ENCODE measurements at places on chromosomes 12 and 14.
A peak's percentile ranks its signal among the peaks of the same experiment; 100 is the strongest.

DNA sequence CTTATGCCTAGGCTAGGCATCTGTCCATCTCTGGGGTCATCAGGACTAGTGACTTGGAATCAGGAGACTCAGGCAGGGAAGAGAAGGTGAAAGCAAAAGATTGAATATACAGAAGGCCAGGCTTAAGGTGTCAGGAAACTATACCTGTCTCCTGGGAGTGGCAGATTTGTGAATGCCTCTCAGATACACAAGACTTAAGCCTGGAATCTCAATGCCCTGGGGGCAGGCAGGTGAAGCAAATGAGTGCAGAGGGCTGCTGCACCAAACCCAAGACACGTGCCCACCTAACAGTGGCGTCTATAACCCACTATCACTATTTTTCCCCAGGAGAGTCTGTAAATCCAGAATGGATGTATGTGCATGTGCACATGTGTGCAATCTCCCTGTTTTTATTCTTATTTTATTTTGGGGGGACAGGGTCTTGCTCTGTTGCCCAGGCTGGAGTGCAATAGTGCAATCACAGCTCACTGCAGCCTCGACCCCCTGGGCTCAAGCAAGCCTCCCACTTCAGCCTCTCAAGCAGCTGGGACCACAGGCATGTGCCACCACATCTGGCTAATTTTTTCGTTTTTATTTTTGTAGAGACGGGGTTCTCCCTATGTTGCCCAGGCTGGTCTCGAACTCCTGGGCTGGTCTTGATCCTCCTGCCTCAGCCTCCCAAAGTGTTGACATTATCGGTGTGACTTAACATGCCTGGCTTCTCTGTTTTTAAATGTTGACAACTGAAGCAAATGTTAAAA lies 31.9 kb upstream of the FOS start:
- no peak for DNase-seq

GRCh38 chr12:592024-592505 lies 71.2 kb downstream of the NINJ2 start:
- DNase-seq = no peak

DNA sequence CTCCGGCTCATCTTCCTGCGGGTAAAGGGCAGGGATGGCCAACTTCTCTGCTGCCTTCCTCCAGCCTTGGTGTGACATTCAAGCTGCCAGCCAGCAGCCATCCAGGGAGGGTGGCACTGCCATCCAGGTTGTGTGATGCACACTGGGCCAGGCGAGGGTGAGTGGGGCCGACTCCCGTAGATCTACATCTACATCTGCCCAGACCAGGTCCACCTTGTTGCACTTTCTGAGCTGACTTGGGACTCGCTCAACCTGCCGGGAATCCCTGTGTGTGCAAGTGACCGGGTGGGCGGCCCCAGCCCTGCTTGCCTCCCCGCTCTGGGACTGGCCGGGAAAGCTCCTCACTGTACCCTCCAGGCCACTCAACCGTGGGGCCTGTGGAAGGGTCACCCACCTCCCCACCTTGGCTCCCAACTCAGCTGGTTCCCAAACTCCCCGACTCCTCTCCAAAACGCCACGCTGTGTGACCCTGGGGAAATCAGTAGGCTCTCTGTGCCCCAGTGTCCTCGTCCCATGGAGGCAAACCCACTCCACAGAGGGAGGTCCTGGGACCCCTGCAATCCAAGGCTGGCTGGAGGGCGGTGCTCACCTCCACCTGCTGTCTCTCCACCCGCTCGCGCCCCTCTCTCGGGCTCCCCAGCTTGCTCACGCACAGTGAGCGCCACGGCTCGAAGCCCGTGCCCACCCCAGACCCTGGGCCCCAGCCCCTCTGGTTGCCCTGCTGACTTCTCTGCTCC lies 14.7 kb downstream of the JAG2 start:
- DNase-seq = no peak

- peak; percentile 92 for DNase-seq
Observed at GRCh38 chr12:47949441-47950341, 13.7 kb upstream of the TMEM106C start.

DNA sequence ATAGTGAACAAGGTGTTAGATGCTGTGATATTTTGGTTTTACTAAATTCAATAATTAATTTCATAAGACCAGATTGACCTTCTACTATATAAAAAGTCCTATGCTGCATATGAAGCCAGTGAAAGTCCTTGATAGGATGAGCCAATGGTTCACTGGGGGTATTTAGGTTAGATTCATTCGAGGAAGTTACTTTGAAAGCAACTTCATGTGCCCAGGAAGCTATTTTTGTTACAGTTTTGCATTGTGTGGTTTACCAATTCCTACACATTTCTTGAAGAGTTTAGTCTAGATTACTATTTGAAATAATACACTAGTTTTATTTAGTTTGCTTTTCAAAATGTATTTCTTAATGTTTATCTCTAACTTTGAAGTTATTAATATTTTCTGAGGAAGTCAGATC lies 58.5 kb upstream of the RMST start:
- DNase-seq = no peak

- DNase-seq = no peak
Observed at GRCh38 chr14:83883732-83884131, 1646.2 kb upstream of the FLRT2 start.

DNA sequence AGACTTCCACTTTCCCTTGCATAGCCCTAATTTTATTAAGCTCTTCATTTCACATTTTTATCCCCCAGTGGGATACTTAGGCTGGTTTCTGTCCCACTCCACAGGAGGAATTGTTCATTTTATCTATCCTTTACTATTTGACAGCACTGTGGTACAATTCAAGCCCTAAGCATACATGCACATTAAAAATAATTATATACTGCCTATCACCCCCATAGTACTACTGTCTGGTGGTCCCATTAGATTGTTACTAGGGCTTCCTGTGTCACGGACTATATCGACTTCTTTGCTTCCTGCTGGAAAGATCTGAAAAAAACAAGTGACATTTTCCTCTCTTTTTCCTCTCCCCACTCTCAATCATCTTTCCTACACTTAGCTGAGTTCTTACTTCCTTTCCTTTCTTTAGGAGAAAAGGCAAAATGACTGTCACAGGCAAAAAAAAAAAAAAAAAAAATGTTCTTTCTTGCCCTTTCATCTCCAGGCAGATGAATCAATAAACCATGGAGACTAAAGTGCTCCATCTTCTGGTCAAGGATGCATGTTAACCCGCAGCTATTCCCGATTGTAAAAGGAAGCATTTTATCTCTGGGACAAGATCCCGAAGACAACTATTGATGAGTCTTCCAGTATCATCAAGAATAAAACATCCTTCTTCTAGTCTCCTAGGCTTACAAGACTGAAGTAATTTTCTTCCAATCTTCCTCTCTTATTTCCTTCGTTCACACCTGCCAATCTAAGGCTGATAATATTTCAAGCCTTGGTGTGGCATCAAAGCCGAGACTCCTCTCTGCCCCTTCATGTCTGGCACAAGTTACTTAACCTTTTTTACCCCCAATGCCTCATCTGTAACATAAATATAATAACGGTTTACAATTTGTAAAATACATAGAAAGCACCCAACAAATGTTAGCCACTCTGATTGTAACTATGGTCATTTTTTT lies 94.4 kb upstream of the PLEKHG7 start:
- no peak for DNase-seq

- DNase-seq = no peak
Observed at GRCh38 chr14:61649283-61649682, 46.0 kb upstream of the HIF1A start.

DNA sequence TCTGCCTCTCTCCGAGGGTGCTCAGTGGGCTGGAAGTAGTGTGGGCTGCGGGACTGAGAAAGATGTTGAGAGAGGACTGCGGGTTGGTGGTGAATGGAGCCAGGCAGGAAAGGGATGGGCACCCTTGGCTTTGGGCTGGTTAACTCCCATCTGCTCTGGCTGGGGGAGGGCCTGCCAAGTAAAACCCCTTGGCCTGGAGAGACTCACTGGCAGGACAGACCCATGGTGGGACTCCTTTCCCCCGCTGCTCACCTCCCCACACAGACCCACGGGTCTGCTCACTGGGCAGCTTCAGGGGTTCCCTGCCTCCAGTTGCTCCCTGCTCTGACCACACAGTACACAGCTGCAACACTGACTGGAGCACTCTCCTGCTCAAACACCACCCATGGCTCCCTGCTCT lies 54.1 kb downstream of the KRT80 start:
- DNase-seq = no peak

- no peak for DNase-seq
Observed at GRCh38 chr12:26233631-26234030, 38.3 kb downstream of the SSPN start.

DNA sequence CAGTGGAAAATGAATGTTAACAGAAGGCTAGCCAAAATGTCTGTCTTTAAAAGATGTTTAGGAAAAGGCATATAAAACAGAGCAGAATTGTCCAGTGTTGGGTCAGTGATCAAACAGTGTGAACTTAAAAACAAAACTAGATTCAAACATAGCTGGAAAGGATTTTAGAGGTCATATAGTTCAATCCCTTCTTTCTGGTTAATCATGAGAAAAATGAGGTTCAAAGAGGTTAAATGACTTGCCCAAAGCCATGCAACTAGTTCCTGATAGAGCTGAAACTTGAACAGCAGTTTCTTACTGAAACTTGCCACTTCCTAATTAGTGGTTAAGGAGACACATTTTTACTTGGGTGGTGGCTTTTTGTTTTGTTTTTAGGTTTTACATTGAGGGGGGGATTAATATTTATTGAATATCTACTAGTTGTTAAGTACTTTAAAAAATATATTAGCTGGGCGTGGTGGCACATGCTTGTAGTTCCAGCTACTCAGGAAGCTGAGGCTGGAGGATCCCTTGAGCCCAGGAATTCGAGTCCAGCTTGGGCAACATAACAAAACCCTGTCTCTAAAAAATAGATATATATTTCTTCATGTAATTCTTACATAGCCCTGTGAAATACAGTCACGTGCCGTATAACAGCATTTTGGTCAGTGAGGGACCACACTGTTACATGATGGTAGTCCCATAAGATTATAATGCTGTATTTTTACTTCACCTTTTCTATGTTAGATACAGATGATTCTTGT lies 20.4 kb downstream of the ACVR1B start:
- no peak for DNase-seq

GRCh38 chr12:109999983-110000505 lies 814 bp downstream of the ANKRD13A start:
- DNase-seq = no peak

GRCh38 chr12:108752387-108752786 lies 21.1 kb upstream of the CORO1C start:
- no peak for DNase-seq

- DNase-seq = no peak
Observed at GRCh38 chr14:90536092-90536491, 139.3 kb downstream of the CALM1 start.

GRCh38 chr14:50607181-50607580 lies 47.2 kb downstream of the ATL1 start:
- DNase-seq = no peak

DNA sequence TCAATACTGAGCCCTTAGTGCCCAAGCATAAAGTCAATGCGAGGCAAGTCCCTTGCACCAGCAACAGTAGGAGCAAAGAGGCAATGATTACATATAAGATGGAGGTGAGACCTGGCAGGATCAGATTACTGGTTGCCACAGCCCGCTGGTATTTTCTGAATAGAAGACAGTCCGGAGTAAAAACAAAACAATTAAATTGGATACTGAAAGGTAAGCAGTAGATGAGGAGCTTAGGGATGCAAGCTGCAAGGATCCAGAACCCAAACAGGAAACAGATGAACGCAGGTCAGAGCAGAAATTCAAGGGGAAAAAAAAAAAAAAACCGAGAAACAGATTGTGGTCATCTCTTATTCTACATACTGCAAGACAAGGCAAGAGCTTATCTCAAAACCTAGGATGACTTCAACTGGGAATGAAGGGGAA lies 119.6 kb downstream of the MED13L start:
- no peak for DNase-seq
